ENCODE measurements at places on chromosomes 16 and 17. TPM values are rescaled to one million over a fixed set of nuclear protein-coding genes. Genes with fewer than 3 reads are reported as not detected.

- no peak for DNase-seq
Measured at GRCh38 chr17:43129671-43130010, 4.5 kb upstream of the BRCA1 start.

DNA sequence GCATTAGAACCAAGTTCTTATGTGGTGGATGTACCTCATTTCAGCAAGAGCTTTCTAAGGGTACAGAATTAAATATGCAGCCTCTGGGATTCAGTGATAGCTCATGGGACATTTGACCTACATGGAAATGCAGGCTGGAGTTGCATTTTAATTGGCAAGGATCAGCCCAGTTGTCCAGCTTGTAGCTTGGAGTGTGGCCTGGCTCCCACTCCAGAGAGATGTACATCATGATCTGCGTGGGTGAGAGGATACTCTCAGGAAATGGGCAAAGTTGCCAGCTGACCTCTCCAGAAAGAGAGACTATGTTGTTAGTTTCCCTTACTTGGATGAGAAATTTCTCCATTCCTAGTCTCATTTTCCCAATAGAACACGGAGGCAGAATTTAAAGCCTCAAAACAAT is 555.3 kb downstream of the MAF start:
- DNase-seq: peak; percentile 87

TEFM gene
- 14.5 TPM for total RNA-seq

PLXDC1 gene
- 4.7 TPM for total RNA-seq

GRCh38 chr17:6429266-6429665 is 5.7 kb downstream of the AIPL1 start:
- no peak for DNase-seq

PEMT gene
- total RNA-seq: 43.1 TPM

DNA sequence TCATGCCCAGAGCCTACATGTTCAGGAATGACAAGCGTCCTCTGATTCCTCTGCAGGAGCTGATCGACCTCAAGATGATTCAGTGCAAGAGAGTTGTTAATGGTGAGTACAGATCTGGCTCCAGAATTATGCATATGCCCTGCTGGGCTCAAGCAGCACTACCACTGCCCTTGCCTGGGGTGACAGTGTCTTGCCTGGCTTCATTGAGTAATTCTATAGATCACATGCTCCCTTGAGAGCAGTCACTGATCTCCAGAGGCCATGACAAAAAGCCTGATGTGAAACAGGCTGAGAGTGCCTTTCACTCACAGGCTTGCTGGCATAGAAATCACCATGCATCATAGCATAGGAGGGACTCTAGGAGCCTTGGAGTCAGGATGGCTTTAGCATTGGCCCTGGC is 26.4 kb downstream of the DUS2 start:
- no peak for DNase-seq

DNA sequence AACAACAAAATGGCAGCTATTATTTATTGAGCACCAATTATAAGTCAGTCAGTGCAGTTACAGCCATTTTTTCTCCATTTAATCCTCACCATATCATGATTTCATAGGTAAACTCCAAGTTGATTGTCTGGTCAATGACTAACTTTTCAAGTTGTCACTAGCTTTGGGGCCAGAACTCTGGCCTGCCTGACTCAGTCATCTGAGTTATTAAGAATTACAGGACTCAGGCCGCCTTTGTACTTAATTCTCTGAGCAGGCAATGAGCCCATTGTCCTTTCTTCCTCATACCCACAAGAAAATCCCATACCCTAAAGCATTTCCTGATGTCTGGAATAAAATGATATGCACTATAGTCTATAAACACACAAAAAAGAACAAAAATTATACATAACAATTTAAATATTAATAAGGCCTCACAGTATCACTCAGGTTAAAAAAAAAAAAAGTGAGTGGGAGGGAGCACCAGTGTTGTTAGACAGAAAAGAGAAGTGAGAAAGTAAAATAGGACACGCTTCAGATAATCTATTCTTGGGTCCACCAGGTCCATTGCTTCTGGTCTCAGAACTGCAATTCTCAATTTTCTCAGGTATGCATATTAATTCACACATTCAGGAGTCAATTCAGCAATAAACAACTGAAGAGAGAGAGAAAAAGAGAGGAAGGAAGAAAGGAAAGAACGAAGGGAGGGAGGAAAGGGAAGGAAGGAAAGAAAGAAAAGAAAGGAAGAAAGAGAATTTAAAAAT is 70.2 kb downstream of the SPAG9 start:
- no peak for DNase-seq

DNA sequence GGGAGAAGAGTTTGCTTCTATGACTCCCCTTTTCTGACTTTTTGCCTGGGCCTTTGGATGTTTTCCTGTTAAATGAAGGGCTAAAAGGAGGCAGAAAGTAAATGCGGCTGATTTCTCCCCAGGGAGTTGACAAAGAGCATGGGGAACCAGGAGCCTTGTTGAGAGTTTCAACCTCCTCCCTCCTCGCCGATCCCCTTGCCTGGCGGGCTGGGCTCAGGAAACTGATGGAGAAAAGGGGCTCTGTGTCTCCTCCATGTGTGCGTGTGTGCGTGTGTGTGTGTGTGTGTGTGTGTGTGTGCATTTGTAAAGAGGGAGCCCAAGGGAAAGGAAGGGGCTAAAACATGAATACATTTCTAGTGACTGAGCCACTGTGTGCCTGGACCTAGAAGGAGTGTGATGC is 94.5 kb downstream of the ZDHHC7 start:
- DNase-seq: no peak

DNA sequence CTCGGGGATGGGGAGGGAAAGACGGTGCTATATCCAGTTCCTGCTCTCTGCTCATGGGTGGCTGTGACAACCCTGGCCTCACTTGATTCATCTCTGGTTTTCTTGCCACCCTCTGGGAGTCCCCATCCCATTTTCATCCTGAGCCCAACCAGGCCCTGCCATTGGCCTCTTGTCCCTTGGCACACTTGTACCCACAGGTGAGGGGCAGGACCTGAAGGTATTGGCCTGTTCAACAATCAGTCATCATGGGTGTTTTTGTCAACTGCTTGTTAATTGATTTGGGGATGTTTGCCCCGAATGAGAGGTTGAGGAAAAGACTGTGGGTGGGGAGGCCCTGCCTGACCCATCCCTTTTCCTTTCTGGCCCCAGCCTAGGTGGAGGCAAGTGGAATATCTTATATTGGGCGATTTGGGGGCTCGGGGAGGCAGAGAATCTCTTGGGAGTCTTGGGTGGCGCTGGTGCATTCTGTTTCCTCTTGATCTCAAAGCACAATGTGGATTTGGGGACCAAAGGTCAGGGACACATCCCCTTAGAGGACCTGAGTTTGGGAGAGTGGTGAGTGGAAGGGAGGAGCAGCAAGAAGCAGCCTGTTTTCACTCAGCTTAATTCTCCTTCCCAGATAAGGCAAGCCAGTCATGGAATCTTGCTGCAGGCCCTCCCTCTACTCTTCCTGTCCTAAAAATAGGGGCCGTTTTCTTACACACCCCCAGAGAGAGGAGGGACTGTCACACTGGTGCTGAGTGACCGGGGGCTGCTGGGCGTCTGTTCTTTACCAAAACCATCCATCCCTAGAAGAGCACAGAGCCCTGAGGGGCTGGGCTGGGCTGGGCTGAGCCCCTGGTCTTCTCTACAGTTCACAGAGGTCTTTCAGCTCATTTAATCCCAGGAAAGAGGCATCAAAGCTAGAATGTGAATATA is 4.8 kb upstream of the LASP1NB start:
- no peak for DNase-seq

- peak; percentile 83 for DNase-seq
Measured at GRCh38 chr17:50056217-50056960, 479 bp downstream of the ITGA3 start.

XYLT1 gene
- not detected for total RNA-seq

DNA sequence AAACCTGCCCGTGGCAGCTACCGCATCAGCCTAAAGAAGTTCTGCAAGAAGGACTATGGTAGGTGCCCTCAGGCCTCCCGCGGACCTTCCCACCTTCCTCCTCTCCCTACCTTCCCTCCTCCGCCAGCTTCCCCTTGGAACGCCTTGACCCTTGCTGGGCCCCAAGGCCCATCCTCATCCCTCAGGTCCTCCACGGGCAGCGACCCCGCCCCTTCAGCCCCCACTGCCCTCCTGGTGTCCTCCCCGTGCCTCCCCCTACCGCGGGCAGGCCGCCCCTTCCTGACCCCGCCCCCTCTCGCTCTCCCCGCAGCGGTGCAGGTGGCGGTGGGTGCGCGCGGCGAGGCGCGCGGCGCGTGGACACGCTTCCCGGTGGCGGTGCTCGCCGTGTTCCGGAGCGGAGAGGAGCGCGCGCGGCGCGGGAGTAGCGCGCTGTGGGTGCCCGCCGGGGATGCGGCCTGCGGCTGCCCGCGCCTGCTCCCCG is 1.4 kb upstream of the TBC1D24 start:
- no peak for DNase-seq

SNAI3 gene
- 0.88 TPM for total RNA-seq

DUSP3 gene
- total RNA-seq: 101 TPM

MAP2K6 gene
- 12.3 TPM for total RNA-seq

GRCh38 chr17:3003296-3004149 is 59.9 kb downstream of the OR1D5 start:
- no peak for DNase-seq

CCDC92B gene
- total RNA-seq: 0.31 TPM

DNA sequence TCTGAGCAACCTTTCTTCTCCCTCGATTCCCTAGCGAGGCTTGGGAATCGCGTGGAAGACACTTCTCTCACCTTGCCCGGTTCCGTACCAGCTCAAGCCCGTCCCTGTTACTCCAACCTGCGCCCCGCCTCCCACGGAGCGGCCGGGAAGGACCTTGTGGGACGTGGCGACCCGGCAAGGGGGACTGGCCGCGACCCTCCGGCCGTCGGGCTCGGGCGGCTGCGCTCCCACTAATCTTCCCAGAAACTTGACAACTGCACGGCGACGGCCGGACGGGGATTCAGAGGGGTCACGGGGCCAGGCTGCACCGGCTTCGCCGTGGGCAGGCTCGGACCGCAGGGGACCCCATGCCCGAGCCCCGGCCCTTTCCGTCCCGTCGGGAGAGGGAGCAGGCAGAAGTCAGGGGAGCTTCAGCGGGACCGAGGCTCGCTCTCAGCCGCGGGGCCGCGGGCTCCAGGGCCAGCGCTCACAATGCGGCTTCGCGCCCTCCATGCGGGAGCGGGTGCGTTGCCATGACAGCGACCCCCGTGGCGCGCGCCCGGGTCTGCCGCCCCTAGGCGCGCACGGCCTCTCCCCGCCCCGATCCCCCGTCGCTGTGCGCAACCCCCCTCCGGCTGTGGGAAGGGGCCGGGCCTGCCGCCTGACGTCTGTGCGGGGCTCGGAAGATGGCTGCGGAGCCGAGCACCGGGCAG is at the start of gene SGSM2:
Gene SGSM2 (plus strand): TSS at position 650 of the 692 bp plus-strand sequence. CDS start 188 bp downstream, outside the sequence.
- DNase-seq: peak; percentile 40

GRCh38 chr17:33806631-33807030 is 448.5 kb upstream of the CCL2 start:
- DNase-seq: no peak

YPEL2 gene
- total RNA-seq: 7.6 TPM

BEAN1 gene
- total RNA-seq: not detected

Measured in G401 (cell line).